ENCODE measurements at places on chromosomes 13 and 19.

- DNase-seq = no peak
Measured at GRCh38 chr19:38173291-38174041, 50.6 kb downstream of the DPF1 start.

GRCh38 chr13:113965383-113965874, 8.4 kb downstream of the C13orf46 start:
- DNase-seq = no peak

- no peak for DNase-seq
Measured at GRCh38 chr19:38267761-38268483, 3.5 kb downstream of the SPINT2 start.

DNA sequence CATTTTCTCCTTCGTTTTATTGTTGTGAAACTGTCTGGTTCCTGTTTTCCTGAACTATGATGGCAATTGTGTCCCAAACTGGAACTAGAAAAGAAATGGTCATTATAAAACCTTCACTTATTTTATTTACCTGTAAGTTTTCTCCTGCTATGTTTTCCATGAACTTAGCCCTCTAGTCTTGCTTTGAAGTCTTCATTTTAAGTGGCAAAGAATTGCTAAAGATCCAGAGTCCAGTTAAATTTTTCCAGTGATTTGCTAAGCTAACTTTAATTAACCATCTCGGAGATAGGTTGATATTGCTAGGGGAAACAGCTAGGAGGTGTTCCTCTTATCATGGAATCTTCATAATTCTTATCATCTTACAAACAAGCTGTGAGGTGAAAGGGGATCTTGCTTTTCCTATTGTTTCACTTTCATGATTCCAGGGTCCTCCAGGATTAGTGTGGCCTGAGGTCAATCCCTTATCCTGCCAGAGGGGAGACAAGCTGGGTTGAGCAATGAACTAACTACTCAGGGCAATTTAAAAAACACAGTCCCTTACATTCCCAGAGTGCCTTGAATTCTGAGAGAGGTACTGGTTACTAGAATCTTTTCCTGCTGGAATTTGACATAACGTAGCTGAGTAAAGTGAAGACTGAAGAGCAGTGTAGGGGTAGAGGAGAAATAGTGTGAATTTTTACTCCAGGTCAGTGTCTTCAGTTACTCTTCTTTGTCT, 112.5 kb downstream of the ESD start:
- no peak for DNase-seq

DNA sequence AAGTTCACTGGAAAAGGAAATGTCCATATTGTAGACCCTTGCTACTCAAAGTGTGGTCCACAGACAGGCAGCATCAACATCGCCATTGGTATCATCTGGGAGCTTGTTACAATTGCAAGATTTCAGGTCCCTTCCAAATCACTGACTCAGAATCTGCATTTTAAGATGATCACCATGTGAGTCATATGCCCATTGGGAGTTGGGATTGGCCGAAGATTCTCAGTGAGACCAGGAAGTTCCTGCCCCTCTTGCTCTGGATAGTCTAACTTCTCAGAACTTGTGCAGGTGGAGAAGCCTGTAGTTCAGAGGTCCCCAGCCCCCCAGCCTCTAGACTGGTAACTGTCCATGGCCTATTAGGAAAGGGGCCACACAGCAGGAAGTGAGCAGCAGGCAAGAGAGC, 48.9 kb upstream of the URAD start:
- DNase-seq = peak; percentile 28

- DNase-seq = no peak
Measured at GRCh38 chr19:8355631-8356402, 8.1 kb upstream of the ANGPTL4 start.

DNA sequence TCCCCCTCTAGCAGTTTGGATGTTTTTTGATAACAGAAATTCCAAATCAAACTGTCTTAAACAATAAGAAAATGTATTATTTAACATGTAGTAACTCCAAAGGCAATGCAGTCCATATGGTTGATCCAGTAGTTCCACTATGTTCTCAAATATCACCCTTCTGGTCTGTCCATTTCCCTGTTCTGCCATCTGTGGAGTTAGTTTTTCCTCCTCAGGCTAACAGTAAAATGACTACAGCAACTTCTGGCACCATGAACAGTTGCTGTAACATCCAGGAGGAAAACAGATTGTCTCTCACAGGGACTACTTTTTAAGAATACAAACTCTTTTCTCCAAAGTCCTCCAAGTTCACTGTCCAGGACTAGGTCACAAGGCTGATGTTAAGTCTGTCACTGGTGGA, 455.4 kb downstream of the FGF14 start:
- DNase-seq = no peak

DNA sequence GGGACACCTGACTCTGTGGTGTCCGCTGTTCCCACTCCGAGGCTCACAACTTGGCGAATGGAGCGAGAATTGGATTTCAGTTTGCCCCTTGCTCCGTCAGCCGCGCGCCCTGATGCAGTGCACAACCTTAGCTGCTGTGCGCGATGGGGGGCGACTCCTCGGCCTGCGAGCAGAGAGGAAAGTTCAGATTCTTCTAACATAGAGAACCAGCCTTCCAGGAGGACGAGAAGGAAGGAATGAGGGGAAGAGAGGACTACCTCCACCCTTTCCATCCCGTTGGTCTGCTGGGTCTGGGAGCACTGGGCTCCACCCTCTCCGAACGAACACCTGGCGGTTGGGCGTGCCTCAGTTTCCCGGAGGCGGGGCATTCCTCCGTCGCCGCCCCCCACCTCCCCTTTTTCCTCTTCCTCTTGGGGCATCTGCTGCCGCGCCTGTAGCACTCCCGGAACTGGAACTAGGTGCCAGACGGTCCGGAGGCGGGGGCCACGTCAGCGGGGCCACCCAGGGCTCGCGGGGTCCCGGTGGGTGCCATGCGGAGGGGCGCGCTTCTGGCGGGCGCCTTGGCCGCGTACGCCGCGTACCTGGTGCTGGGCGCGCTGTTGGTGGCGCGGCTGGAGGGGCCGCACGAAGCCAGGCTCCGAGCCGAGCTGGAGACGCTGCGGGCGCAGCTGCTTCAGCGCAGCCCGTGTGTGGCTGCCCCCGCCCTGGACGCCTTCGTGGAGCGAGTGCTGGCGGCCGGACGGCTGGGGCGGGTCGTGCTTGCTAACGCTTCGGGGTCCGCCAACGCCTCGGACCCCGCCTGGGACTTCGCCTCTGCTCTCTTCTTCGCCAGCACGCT, at the start of gene KCNK6:
KCNK6 (plus strand) TSS at position 425 of the 838 bp plus-strand sequence; CDS start at position 531, 106 bp downstream.
- no peak for DNase-seq

DNA sequence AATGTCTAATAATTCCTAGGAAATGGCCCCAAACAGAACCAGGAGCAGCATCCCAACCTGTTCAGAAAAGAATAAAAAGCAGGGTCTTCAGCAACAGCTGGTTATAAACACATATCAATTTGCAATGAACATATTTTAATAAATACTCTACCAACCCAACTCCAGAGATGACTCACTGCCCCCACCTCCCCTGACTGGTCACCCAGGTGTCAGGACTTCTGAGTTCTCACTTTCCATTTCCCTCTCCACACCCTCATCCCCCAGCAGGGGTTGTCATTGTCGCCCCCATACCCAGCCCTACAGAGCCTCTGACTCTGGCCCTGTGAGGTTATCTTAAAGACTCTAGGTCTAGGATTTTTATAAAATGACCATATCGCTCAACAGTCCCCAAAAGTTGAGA, 6.9 kb downstream of the SERPINE3 start:
- no peak for DNase-seq

- no peak for DNase-seq
Measured at GRCh38 chr19:8143041-8143440, 6.4 kb downstream of the FBN3 start.

GRCh38 chr19:32653599-32653915, 21.4 kb downstream of the ANKRD27 start:
- no peak for DNase-seq

- no peak for DNase-seq
Measured at GRCh38 chr13:107365466-107366215, 797.7 kb upstream of the ARGLU1 start.

DNA sequence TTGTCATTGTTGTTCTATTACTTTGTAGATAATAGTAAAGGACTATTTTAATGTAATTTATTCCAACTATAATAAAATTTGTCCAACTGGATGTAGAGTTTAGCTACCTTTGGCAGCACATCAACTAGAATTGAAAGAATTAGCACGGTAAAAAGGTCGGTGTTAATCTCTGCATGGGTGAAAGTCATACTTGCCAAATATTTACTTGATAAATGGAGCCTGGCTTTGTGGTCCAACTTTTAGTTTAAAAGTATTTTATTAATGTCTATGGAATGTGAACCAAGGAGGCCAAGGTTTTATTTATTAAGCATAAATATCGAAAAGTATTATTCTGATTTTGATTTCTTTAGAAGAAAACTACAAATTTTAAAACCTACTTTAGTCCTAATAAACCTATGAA, 1389.0 kb downstream of the PCDH9 start:
- DNase-seq = no peak

DNA sequence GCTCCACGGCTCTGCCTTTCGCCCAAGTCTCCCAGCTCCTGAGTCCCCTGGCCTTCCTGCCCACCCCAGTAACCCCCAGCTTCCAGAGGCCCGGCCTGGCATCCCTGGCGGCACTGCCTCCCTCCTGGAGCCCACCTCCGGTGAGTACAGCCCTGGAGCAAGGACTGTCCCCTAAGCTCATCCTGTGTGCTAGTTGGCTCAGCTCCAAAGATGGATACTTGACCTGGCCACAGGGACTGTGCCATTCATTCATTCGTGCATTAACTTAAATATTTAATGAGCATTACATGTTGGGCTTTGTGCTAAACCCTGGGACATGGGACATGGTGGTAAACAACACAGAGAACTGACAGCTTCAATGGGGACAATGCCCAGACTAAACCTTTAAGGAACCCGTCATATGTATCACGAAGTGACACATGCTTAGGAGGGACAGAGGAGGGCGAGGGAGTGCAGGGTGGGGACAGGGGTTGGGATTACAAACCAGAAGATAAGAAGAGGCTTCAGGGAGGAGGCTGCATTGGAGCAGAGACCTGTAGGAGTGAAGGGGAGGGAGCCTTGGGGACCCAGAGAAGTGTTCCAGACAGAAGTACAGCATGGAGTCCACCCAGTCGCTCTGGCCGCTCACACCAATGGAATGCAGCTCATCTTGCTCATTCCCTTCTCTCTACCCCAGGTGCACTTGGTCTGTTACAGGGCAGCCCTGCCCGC, 6.9 kb upstream of the OVOL3 start:
- no peak for DNase-seq

GRCh38 chr13:113437408-113438010, 15.8 kb downstream of the ADPRHL1 start:
- no peak for DNase-seq

GRCh38 chr19:46944918-46945628, 74.6 kb upstream of the NPAS1 start:
- no peak for DNase-seq

DNA sequence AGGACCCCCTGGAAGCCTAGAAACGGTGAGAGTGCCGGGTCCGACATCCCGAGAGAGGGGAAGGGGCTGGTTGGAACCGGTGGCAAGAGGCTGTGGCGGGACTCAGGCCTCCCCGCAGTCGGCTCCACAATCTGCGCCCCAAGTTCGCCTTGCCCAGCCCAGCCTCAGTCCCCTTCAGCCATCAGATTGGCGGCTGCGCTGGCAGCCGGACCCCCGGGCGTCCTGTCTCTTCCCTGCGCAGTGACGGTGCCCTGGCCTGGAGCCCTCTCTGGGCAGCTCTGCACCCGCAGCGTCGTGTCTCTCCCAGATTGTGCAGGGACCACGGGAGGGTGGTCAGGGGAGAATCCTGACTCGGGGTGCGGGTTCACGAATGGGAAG, 315 bp downstream of the ZNF492 start:
- DNase-seq = peak; percentile 0

- DNase-seq = no peak
Measured at GRCh38 chr19:23273022-23273589, 22.9 kb upstream of the ZNF724 start.

DNA sequence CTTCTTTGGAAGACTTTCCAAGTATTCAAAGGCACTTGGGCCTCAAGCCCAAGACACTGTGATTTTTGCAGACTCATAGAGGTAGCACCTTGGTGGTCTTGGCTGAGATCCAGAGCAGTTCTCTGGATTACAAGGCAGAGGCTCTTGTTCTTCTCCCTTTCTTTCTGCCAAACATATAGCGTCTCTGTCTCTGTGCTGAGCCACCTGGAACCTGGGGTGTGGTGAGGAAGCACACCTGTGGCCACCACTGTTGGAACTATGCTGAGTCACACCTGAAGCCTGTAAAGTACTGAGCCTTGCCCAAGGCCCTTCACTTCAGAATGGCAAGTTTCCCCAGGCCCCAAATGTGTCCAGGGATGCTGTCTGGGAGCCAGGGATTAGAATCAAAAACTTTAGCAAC, 127.5 kb downstream of the FREM2 start:
- DNase-seq = no peak

DNA sequence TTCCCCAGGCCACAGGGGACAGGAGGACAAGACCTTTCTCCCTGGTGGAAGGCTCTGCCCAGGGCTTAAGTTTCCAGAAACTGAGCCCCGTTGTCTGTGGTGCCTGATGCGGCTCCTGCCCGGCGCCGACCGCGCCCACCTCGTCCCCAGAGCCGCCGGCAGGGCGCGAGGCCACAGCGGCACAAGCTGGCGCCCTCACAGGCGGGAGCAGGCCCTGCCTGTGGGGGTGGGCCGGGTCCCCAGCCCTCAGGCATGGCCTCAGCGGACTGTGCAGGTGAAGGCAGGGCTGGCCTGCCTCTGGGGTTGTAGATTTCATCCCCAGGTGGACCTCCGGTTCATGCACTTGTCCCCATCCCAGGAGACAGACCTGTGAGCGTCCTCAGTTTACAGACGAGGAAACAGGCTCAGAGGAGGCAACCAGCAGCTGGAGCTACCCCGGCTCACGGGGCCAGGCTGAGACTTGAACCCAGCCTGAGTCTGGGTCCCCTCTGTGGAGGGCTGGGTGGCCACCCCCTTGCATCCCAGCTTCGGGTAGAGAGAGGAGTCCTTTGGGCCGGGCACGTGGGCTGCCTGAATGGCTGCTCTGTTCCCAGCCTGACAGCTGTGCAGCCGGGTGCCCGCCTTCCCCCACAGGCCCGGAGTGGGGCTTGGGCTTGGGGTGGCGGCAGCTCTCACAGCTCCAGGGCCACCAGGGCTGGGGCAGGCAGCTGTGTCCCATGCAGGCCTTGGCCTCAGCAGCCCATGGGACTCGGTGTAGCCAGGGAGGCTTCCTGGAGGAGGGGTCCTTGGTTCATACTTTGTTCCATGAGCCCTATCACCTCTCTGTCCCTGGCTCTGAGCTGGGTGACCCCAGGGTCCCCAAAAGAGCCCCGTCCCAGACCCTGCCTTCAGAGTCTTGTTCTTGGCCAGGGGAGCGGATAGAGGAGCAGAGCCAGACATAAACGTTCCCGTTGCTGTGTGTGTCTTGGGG, 26.8 kb downstream of the PIAS4 start:
- no peak for DNase-seq
